ENCODE measurements at places on chromosomes 1 and 21.

- no peak for DNase-seq
These were observed 50.4 kb downstream of the RERE start for GRCh38 chr1:8767006-8767405.

DNA sequence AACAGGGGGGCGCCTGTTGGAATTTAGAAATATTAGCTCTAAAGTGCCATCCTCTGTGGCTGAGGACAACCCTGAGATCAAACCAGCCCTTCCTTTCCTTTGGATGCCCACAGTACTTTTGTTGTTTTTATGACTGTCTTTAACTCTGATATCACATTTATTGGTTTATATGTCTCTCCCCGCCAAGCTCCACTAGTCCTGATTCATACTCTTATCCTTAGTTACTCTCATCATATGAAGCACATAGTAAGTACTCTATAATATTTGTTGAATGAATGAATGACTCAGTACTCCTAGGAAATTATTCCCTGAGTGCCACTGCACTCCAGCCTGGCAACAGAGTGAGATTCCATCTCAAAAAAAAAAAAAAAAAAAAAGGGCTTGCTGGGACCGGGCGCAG lies 22.6 kb upstream of the NRDC start:
- no peak for DNase-seq

DNA sequence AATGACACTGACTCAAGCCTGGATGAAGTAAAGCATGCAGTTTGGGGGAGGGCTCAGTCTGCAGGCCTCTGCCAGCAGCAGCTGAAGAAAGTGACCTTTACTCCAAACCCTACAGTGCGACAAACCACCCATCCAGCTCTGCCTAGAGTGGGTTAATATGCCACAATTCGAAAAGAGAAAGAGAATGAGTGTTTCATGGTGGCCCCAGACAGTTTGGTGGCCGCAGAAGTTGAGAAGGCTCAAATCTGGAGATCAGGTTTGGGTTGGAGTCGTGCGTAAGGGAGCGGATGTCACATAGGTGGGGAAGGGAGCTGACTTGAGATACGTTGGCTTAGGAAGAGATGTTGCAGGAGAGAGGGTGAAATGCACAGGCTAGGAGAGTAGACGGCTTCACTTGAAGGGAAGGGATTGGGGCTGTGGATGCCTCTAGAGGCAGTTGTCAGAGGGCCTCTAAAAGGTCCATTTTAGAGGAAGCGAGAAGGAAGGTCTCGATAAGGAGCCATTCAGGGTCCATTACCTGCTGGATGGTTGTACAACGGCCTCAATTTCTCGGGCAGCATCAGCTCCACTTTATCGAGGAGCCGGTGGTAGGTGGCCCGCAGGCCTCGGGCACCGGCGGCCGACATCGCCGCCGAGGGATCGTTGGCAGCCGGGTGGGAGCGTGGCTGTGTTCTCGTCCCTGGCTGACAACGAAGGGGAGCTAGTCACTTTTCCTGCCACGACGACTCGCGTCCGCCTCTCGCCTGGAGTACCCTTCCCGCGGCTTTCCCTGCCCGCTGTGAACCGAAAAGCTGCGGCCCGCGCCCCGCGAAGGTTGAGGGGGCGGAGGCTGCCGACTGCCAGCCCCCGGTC lies 1.0 kb upstream of the DCAF6 start:
- DNase-seq, result peak; percentile 60

DNA sequence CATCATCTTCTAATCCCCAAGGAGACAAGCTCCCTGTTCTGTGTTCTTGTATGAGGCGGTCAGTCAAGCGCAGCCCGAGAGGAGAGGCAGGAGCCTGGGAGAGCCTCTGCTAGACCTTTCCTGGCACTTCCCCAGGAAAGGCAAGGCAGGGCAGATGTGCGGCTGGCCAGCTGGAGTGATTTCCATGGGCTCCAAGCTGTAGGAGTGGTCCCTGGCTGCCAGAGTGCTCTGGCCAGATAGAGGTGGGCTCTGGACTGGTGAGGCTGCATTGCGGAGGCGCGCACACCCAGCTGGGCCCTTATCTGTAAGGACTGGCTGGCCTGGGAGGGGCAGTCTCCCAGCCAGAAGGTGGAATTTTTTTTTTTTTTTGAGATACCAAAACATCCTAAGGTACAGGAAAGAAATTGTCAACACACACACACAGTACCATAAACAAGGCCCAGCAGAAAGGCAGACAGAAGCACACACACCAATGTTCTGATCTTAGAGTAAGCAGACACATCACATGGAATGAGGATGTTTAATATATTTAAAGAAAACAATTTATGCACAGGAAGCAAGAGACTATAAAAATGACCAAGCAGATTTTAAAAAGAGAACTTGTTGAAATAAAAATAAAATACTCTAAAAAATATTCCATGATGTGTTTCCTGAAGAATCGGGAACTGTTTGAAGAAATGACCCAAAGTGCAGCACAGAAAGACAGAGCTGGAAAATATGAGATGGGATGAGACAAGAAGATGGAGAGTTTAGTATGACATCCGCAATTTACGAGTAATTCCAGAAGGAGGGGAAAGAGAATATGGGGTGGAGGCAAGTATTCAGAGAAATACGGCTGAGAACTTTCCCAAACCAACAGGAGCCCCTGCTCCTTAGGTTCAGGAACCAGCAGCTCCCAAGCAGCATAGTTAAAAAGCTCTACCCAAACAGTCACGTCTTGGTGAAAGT lies 13.4 kb downstream of the IBA57 start:
- DNase-seq, result no peak

DNA sequence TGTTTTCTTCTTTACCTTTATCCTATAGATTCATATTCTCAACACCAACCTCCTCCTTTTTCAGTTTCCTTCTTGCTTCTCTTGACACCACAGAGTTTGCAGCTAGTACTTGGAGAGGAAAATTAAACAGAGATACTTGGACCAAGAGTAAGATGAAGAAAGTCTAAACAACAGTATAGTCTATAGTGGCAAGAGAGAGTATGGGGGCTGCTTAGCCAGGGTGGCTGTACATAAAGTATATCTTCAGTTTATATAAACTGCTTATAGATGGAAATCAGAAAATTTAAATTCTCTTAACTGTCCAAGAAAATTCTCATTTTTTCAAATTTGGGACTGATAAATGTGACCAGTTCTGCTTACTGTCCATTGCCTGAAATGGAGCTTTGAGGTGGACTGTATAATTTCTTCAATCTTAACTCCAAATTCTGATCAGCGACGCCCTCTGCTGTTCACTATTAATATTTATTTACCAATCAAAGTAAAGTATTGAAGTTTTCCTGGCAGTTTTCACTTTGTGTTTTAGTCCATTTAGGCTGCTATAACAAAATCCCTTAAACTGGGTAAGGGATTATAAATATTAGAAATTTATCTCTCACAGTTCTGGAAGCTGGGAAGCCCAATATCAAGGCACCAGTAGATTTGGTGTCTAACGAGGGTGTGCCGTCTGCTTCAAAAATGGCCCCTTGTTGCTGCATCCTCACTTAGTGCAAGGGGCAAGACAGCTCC lies 14.8 kb upstream of the METTL18 start:
- peak; percentile 44 for DNase-seq

DNA sequence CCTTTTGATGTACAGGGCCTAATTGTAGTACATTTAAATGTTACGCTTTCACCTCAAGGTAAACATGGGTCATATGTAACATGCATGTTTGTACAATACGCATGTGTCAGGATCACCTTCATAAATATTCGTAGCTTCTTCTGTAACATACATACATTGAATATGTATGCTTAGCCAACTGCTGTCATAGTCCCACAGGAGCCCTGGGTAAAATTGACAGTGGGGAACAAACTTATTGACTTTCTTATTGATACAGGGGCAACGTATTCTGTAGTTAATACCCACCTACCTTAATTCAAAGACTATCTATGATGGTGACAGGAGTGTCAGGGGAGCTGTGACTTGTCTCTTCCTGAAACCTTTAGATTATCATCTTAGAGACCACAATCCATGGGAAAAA lies 3.7 kb upstream of the REN start:
- no peak for DNase-seq

DNA sequence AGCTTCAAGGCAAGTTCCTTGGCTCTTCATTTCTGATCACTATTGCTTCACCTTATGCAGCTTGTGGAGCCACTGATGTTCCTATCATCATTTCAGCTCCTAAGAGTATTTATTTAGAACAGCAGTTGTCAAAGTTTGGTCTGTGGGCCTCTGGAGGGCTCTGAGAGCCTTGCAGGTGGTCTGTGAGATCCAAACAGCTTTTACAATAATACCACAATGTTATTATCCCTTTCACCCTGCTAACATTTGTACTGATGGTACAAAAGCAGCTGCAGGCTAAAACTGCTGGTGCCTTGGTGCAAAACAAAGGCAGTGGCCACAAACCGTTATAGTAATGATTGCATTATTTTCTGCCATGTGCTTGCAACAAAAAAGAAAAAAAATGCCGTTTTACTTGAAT lies 33.8 kb downstream of the PATJ start:
- DNase-seq, result no peak

GRCh38 chr1:87942165-87942564 lies 613.5 kb downstream of the LMO4 start:
- DNase-seq, result no peak

- DNase-seq, result no peak
These were observed 7.0 kb upstream of the TNFRSF1B start for GRCh38 chr1:12159816-12160215.

- no peak for DNase-seq
These were observed 20.7 kb downstream of the ASAP3 start for GRCh38 chr1:23463286-23463685.

DNA sequence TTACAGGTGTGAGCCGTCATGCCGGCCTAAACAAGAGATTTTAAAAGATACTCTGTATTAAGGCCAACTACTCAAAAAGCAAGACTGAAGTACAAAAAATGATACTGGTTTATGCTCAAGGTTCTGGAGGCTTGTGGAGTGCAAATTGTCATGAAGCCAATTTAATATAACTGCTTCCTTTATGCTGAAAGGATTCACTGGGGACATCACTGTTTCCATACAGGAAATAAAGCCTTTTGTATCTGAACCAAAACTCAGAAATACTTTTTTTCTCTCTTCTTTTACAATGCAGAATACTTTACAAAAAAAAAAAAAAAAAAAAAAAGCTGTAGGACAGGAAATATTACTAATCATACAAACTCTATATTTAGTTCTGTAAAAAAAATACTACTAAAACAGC lies 55.5 kb upstream of the CNN3 start:
- DNase-seq, result no peak

GRCh38 chr1:36108314-36108713 lies 16.7 kb downstream of the COL8A2 start:
- no peak for DNase-seq

- DNase-seq, result no peak
These were observed 212.4 kb downstream of the GPATCH2 start for GRCh38 chr1:217418269-217419193.

- no peak for DNase-seq
These were observed 844.3 kb downstream of the KCNT2 start for GRCh38 chr1:195763907-195764374.

GRCh38 chr1:33741749-33742148 lies 122.1 kb upstream of the HMGB4 start:
- no peak for DNase-seq

- DNase-seq, result no peak
These were observed 351.0 kb upstream of the VAMP3 start for GRCh38 chr1:7420098-7420445.

- DNase-seq, result no peak
These were observed 11.2 kb downstream of the LRRC42 start for GRCh38 chr1:53957194-53957818.

DNA sequence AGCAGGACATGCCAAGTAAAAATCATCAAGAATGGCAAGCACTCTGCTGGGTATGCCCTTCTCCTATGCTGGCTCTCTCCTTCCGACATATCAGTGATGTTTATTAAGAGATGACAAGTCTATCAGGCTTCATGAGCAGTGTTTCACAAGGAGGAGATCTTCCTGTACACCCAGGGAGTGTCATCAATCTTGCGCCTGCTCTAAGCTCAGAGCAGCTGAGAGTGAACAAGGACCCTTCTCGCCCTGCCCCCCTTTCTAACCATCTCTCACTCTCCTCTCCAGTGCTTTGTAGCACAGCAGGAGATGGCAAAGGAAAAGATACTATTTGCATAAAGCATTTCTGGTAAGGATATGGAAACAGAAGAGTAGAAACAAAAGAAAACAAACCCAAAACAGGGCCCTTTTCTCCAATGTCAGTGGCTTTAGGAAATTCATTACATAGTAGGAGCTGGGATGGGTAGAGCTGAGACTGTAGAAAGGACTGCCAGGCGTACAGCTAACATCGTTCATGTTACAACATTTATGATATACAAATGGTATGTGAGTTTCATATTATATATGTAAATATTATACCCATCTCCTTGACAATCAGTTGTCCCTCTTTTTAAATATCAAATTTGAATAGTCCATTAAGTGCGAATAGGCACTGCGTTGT lies 201.7 kb downstream of the NUF2 start:
- no peak for DNase-seq

GRCh38 chr1:151058692-151059091 lies 730 bp downstream of the CDC42SE1 start:
- DNase-seq, result peak; percentile 82

DNA sequence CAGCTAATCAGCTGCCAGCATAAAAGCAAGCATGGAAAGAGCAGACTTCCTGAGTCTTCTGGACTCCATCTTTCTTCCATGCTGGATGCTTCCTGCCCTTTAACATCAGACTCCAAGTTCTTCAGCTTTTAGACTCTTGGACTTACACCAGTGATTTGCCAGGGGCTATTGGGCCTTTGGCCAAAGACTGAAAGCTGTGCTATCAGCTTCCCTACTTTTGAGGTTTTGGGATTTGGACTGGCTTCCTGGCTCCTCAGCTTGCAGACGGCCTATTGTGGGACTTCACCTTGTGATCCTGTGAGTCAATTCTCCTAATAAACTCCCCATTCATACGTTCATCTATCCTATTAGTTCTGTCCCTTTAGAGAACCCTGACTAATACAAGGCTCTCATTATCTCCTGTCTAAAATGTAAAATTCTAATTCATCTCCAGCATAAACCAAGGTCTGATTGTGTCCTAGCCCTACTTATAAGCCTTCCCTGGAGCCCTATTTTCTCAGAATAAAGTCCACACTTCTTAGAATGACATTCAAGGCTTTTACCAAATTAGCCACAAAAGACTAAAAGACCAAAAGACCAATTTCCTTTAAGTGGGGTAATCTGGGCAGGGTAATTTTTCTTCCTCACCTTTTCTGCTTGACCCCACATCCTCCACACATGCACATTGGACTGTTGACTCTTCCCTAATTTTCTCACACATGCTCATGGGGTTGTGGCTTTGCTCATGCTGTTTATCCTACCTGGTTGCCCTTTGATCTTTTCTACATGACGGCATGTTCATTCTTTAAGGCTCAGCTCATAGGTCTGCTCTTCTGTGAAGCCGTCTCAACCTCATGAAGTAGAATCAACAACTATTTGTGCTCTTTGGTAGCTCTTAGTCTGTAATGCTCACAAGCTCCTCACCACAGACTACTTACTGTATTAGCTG lies 18.1 kb upstream of the ENAH start:
- no peak for DNase-seq

DNA sequence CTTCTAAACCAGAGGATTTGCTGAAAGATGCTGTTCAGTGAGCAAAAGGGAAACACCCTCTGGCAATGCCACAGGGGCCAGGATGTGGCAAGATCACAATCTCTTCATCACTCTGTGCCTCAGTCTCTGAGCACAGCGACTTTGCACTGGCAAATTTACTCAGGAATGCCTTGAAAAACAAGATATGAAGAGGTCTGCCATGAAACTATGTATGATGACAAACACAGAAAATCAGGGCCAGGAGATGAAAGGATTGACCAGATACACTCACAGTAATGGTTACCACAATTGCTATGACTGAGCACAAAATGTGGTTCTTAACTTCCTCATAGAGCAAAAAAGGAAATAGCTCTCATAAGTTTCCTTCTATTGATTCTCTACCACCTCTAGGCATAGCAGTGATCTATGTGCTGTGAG lies 5.8 kb downstream of the TTC13 start:
- DNase-seq, result no peak

GRCh38 chr21:42364304-42364865 lies 1.9 kb downstream of the TFF1 start:
- DNase-seq, result no peak
